NCI-H1417 treated with DMSO at 0.1 percent for 48 hours (cell line): ENCODE measurements at places on chromosomes 7 and 10.

GRCh38 chr7:8147760-8148463, 114.1 kb downstream of the ICA1 start:
- DNase-seq = no peak

GRCh38 chr10:34346516-34347100, 468.5 kb downstream of the PARD3 start:
- DNase-seq = no peak

- DNase-seq = no peak
These were observed 25.3 kb downstream of the EN2 start for GRCh38 chr7:155483245-155483644.

GRCh38 chr7:29871787-29872398, 65.6 kb downstream of the WIPF3 start:
- DNase-seq = no peak

DNA sequence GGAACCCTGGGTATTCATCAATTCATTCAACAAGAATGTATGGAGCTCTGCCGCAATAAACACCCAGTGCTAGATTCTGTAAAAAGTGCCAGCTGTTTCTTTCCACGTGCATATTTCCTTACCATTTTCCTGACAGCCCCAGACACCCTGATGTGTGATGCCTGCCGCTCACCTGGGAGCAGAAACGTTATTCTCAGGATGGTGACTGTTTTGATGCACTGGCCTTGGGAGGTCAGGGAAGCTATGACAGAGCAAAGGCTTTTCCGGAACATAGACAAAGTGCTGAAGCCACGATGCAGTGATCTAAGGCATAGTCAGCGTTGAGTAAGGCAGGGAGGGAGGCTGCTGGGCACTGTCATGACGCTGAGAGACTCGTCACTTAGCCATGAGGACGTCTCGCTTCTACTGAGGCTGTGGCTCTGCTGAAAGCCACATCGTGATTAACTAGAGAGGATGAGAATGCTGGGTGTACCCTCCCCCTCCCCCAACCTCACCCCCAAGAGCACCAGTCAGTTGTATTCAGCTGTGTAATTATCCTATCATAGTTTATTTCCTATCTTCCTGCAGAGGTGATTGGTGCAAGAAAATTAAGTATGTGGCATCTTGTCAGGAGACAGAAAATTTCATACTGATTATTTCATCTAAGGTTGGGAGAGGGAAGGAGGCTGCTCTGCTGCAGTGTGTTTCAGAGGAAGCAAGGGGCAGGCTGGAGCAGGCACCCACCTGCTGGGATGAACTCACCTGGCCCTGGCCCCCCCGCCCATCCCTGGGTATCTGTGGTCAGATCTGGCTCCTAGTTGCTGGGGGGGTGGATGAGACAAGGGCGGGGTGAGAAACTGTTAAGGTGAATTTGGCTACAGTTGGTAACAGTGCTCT, 48.8 kb upstream of the SMNDC1 start:
- DNase-seq = no peak

DNA sequence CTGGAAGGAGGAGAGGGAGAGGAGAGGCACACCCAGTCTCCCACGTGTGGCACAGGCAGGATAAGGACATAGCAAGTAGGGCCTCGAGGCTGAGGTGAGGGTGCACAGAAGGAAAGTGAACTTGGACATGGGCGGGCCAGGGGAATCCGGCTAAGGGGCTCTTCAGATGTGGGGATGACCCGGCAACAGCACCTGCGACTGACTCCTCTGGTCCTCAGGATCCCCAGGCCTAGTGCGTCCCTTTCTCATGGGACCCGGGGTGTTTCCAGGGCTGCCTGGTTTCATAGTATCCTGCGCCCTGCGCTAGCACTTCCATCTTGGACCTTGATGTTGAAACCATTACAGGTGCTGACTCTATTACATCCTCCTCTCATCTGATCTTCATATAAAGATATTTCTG, 96.1 kb upstream of the LYZL2 start:
- DNase-seq = no peak

DNA sequence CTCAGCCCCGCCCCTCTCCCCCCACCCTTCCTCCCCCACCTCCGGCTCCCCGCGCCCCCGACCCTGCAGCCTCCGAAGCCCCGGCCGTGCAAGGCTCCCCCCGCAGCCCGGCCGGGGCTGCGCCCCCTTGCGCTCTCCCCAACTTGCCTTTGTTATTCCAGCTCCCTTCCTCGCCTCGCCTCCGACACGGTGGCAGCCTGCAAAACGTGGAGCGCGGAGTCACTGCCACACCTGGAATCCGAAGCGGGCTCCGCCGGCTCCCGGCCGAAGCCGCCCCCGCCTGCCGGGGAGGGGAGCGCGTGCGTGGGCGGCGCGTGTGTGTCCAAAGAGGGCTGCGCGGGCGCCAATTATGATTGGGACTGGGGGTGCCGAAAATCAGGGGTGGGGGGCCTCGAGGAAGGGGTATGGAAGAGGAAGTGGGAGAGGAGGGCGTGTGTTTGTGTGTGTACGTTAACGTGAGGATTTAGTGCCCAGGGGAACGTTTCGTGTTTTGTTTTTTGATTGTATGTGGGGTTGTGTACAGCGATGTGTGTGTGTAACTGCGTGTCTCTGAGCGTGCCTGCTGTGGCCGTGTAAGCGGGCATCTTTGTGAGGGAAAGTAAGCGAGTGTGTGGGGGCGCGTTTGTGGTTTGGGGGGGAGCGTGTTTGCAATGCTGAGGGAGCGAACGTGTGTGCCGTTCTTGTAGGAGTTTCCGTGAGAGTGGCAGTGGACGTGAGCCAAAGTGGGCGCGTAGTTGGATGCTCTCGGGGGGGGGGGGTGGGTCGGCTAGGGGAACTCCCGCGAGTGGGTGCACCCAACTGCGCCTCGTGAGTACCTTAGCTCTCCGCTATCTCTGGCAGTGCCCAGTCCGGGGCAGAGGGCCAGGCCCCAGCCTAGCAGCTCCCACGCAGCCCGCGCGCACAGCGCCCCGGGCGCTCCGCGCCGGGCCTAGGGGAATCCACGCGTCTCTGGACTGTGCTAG, 1.2 kb upstream of the ZMIZ1 start:
- DNase-seq = no peak

DNA sequence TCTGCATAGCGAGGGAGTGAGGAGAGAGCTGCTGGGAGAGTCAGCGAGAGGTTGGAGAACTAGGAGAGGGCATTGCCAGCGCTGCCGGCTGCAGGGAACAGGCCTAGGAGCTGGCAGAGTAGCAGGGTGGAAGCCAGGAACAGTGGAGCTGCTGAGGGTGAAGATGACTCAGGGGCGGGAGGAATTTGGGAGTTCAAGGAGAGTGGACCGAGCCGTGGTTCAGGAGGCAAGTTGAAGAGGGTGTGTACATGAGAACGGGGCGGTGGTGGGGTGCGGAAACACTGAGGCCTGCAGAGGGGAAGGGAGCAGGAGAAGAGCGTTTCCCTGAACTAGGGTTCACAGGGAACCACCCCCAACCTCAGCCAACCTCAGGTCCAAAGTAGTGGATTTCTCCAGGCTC, 31.5 kb downstream of the HIF1AN start:
- DNase-seq = no peak

GRCh38 chr10:108662975-108663374, 1260.3 kb downstream of the XPNPEP1 start:
- DNase-seq = no peak

- no peak for DNase-seq
These were observed 72.3 kb upstream of the VOPP1 start for GRCh38 chr7:55644567-55644966.

DNA sequence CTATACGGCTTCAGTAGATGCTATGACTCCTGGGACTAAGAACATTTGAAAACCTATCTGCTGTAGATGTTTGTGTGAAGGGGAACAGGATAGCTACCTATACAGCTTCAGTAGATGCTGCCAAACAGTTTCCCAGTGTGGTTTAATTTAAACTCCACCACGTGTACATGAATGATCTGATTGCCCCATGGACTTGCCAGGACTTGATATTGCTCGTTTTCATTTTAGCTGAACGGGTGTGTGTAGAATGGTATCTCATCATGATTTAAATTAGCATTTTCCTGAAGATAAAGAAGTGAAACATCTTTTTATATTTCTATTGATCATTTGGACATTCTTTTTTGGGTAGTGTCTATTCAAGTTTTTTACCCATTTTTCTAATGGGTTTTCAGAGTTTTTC, 77.8 kb upstream of the PIP4K2A start:
- no peak for DNase-seq

GRCh38 chr7:13466874-13467547, 522.5 kb downstream of the ETV1 start:
- DNase-seq = peak; percentile 86

- no peak for DNase-seq
These were observed 110.3 kb upstream of the ANLN start for GRCh38 chr7:36279200-36279925.

GRCh38 chr7:83879063-83879462, 230.1 kb upstream of the SEMA3E start:
- DNase-seq = no peak

- no peak for DNase-seq
These were observed 238.6 kb downstream of the WDR37 start for GRCh38 chr10:1294748-1295147.

GRCh38 chr10:132744839-132745238, 41.1 kb downstream of the NKX6-2 start:
- DNase-seq = no peak

- DNase-seq = no peak
These were observed 54.7 kb upstream of the BICC1 start for GRCh38 chr10:58457761-58458616.

DNA sequence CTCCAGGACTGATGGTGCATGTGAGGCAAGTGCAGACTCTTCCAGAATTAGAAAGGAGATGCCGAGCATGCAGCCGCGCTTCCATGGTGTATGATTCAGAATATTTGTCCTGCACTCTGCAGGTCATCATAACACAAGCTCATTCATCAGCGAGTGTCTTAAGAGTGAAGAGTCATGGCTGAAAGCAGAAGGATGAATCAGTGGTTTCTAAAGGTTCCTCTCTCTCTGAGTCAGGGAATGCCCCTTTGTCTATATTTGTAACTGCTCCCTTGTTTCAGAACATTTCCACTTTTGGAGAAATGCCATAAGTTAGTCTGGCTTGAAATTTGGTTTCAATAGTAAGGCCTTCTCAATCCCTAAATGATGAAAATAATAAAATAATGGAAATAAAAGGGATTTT, 52.3 kb downstream of the HECW1 start:
- DNase-seq = no peak

DNA sequence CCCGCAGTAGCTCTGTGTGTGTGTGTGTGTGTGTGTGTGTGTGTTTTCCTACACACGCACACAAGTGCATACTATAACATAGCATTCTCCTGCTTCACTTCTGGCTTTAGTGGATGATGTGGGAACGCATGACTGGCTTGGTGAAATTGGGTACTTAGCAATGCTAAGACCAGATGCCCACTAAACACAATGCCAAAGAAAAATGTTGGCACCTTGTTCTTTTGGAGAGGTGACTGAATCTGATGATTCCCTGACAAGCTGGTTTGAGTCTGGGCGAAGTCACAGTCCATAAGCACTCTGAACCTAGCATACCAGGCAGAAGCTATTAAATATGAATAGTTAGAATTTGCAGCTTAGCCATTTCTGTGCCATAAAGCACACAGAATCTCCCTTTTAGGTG, 68.0 kb upstream of the CDCA7L start:
- no peak for DNase-seq

DNA sequence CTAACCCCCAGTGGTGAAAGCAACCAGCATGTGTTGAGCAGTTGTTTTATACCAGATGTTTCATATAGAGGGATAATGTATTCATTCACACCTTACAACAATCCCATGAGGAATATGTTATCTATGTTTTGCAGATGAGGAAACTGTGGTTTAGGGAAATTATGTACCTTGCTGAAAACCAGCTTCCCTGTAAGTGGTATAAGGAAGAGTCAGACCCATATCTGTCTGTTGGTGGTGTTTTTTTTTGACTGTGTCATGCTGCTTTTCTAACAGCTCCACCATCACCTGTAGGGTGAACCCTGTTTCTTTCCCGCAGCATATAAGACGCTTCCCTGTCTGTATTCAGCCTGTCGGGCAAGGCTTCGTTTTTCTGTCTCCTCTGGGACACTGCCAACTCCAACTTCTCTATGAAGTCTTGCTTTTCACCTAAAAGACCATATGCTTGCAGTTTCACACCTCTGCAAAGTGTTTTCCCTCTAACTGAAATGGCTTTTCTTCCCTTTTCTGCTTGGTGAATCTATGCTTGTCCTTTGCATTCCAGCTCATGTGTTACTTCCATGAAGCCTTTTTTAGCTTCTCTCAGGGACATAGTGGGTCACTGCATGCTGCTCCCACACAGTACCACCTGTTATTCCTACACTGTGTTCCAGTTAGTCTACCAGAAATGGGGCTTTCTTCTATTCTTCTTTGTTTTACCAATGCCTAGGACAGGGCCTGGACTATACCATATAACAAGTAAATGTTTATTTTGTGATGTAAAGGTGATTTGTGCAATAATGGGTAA, 92.8 kb downstream of the ST7 start:
- DNase-seq = no peak

- no peak for DNase-seq
These were observed 1.8 kb downstream of the PRF1 start for GRCh38 chr10:70600512-70601395.

DNA sequence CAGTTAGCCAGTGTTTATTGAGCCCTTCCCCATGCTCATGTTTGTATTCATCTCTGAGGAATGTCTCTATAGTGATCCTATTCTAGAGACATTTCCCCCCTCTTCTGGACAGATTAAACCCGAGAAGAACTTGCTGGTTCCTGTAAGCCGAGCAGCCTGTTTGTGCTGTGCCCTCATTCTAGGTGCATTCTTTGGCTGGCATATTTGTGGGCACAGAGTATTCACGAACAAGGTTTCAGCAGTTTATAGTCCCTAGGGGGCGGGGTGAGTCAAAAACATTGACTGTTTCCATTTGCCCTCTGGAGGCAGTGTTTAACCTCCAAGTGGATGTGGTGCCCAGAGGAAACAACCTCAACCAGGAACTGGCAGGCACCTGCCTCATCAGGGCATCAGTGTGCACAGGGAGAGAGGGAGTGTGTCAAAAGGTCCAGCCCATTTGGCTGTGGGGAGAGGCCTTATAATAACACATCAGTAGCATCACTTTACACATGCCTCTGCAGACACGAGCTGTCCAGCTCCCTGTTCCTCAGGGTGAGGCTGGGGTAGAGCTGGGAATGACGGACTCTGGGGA, 273.3 kb upstream of the LRGUK start:
- DNase-seq = no peak

DNA sequence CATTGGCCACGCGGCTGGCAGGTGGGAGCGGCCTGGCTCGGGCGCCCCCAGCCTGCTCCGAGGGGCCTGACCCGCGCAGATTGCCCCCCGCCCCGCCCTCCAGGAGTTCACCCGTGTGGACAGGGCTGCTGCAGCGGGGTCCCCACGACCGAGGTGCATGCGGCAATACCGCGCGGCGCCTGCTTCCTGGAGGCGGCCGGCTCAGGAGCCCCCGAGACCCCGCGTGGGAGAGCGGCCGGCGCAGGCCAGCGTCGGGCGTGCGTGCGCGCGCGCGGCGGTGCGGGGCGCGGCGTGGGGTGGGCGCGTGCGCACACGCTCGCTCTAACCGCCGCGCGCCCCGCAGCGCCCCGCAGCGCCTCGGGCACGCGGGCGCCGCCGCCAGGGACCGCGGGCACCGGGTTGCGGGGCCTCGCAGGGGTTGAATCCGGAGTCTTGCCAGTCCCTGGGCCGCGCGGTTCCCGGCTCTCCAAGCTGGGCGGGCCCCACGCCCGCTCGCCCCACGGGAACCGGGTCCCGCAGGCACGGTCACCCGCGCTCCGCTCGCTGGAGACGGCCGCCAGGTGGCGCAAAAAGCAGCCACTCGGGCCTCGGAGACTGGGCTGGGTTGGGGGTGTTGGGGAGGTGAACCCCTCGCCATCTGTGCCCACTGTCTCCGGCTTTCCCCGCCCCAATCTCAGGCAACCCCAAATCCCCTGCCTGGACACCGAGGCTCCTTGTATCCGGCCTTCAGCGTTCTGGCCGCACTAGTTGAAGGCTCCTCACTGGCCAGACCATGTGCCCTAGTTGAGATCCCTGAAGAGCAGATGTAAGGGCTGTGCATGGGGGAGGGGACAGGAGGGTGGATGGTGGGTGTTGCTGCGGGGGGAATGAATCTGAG, 1.3 kb upstream of the ACHE start:
- no peak for DNase-seq
